ENCODE measurements at places on chromosomes 2 and 18. TPM values are rescaled to one million over a fixed set of nuclear protein-coding genes. Genes with fewer than 3 reads are reported as not detected.

- no peak for DNase-seq
Measured at GRCh38 chr2:28949617-28950305, 31.3 kb upstream of the TOGARAM2 start.

- no peak for DNase-seq
Measured at GRCh38 chr2:35522450-35522849, 833.1 kb upstream of the CRIM1 start.

DNA sequence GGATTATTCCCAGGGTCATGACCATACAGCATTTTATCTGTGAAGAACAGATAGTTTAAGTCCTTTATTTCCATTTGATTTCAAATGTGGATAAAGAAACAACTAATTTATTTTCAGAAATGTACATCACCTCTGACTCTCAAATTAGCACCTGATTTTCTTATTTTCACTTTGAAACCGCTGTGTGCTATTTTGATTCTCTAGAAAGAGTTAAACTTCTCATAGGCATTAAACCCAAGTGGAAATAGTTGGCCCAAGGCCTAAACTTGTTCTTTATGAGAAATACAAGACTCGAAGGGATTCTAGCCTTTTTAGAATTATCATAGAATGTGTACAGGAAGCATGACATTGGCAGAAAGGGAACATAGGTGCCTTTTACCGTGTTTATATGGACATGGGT lies 41.5 kb upstream of the LTBP1 start:
- DNase-seq: no peak

DNA sequence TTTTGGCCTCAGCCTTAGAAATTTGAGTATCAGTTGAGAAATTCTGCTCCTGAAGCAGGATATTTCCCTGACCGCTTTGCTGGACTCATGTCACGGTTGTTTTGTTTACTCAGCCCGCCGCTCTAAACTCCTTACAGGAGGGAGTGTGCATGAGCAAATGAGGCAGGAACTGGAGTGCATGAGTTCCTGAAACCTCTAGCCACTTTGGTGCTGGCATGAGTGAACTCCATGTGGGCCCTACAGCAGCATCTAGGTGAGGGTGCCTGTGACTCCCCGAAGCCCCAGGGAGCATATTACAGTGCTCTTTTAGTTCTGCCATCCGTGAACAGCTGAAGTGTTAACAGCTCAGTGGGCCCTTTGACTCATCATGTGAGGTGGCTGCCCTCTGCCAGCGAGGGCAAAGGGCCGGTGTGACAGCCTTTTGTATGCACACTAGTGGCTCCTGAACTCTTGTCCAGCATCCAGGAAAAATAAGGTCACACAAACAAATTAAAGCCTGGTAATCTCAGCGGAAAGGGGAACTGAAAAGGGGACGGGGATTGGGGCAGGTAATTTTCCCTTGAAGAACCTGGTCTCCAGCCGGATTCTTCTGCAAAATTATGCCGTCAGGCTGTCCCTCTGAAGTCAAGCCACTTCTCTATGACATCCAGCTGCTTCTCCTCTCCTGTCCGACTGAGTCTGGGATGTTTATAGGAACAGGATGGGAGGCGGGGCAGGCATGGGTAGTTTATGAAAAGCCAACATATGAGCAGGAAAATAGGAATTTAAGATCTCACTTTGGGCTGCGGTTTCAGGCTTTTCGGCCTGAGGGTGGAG lies 1668.7 kb downstream of the SUCLG1 start:
- peak; percentile 81 for DNase-seq

DNA sequence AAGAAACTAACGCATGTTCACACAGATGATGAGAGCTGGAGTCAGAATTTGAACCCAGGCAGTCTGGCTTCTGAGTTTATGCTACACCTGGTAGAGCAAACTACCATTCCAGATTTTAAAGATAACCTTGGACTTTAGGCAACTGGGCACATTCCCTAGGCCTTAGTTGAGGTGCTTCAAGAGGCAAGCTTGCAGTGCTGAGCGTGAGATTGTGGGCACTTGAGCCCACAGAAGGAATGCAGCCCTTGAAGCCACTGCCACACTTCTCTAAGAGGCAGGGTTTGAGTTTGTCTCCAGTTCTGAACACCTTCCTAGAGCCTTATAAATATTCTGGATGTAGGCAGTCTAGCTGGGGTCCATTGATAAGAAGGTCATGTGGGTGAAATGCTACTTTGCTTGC lies 216.1 kb upstream of the SLC14A2 start:
- DNase-seq: no peak

- DNase-seq: no peak
Measured at GRCh38 chr18:68840554-68841263, 42.8 kb downstream of the CCDC102B start.

DNA sequence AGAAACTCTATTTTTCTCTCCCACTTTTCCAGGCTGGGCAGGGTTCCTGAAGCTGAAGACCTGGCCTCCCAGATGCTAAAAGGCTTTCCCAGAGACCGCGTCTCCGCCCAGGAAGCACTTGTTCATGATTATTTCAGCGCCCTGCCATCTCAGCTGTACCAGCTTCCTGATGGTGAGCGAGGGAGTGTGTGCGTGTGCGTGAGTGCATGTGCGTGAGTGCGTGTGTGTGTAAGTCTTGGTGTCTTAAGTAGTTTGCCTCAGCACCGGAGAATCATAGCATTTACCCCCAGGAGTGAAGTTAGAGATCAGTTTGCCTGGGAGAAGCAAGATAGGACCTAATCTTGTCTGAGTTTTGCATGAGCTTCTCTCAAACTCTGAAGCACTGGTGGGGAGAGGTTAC lies 73.7 kb downstream of the CDK15 start:
- no peak for DNase-seq

DNA sequence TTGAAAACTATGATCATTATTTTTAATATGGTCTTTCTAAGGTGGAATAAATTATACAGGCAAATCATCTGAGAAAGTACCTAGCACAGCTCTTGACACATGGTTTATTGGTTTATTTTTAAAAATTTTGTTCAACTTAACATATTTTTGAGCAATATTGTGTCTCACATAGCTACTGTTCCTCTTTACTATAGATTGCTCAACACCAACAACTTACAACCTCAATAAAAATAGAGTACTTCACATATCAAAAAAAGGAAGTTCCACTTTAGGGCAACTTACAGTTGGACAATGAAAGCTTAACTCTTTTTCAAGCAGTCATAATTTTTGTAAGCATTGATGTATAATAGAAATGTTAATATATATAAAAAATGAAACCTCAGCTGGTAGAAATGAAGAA lies 440.9 kb upstream of the UBE2E3 start:
- no peak for DNase-seq

DNA sequence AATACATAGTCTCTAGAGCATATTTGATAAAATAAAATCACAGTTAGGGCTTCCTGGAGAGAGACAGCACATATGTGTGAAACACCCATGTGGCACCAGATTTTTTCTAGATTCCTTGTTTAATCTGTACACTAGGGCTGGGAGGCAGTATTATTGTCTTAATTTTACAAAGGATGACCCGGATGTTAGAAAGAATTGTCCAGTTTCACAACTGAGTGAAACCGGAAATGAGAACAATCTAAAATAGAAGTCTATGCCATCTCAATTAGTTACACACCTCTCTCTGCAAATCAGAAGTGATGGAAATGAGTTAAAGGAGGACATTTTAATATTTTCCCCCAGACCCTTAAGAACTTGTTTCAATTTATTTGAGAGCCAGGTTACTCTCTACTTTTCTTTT lies 463.7 kb upstream of the DSEL start:
- no peak for DNase-seq

GRCh38 chr2:58448065-58448507 lies 207.0 kb upstream of the FANCL start:
- peak; percentile 51 for DNase-seq

DNA sequence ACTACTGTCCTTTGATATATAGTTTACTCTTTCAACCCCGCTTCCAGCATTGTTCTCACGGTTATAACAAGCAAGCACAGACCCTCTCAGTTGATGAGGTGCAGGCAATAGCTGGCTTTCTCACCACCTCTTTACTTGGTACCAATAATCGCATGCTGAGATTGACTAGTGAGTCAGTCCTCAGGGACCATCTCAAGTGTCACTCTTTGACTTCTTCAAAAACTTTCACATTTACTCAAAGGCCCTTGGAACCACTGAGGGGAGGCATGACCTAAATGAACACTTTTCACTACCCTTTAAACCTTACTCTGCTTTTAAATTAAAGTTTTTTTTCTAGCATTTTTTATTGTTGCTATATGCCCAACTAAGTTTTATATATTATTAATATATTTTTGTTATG lies 101.8 kb downstream of the DAW1 start:
- no peak for DNase-seq

DNA sequence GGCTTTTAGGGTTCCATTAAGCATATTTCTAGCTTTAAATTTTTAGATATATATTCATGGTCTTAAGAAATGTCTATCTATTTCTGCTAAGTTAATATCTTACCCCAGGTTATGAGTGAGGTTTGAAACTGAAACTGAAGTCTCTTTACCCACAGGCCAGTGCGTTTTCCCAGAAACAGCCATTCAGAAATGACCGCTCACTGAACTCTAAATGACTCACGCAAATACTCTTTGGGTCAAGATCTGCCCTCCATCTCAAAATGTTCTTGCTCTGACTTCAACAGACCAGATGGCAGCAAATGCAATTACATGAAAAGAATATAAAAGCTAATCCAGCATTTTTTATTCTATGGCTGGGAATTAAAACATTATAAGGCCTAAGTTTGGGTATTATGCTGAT lies 315.2 kb downstream of the TDRD15 start:
- DNase-seq: peak; percentile 18

- no peak for DNase-seq
Measured at GRCh38 chr18:63677500-63678225, 16.0 kb upstream of the SERPINB3 start.

DNA sequence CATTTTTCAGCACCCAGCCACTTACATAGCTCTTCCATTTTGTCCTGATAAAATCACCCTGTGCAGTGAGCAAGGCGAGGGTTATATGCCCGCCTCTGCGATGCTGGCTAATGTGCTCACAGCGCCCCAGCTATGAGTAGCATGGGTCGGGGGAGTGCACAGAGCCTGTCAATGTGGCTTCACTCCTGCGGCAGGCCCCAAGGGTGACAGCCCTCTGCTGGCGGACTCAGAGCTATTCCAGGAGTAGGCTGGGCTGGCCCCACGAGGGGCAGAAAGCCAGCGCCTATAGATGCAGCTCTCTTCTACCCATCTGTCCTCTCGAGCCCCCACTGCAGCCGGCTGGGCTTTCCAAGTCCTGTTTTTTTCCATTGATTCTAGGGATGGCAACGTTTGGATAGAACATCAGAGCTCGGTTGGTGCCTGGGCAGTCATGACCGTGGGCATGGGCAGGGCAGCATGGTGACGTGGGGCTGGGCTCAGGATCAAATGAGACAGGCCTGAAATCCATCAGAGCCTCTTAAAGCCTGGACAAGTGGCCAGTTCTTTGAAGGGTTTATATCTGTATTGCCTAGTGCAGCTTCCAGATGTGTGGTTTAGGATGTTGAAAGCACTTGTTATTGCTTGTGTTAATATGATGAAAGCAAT lies 134.7 kb downstream of the MCFD2 start:
- peak; percentile 65 for DNase-seq

DNA sequence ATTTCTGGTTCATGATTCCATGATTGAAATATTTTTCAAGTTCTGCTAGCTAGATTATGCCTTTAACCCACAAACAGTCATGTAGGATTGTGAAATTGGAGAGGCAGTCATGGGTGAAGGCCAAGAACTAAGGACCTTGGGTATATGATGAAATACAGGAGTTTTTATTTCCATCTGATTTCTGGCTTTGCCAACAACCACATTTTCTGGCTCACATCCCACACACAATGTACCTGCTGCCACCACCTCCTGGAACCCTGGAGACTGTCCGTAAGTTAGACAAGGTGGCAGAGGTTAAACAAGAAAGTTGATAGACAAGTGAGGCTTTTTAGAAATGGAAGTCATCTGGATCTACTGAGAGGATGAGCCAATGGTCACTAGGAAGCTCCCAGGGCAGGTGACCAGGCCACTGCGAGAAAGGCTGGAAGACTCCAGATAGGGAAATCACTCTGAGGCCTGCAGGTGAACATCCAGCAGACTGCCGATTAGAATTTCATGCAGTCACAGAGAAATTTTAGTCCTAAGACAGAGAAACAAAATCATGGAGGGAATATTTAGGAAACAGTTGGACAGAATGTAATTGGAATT lies 402.0 kb downstream of the ALK start:
- peak; percentile 9 for DNase-seq

GRCh38 chr2:183283209-183283608 lies 159.0 kb downstream of the NUP35 start:
- no peak for DNase-seq

DNA sequence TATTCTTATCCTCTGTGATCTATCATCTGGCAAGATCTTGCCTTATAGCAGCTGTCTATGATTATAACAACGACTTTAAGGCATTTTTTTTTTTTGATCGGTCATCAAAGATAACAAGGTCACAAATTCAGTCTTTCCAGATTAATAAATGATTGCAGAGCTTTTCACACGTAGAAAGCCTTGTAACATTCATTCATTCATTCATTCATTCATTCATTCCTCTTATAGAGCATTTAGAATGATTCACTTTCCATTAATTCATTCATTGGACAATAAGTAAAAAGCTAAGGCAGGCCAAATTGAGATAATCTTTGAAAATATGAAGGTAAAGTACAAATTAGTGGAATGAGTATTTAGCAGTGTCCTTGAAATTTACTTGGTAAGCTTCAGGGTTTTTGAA lies 223.7 kb downstream of the NUP35 start:
- DNase-seq: no peak

GRCh38 chr2:56026828-56027227 lies 103.2 kb upstream of the EFEMP1 start:
- DNase-seq: no peak

DNA sequence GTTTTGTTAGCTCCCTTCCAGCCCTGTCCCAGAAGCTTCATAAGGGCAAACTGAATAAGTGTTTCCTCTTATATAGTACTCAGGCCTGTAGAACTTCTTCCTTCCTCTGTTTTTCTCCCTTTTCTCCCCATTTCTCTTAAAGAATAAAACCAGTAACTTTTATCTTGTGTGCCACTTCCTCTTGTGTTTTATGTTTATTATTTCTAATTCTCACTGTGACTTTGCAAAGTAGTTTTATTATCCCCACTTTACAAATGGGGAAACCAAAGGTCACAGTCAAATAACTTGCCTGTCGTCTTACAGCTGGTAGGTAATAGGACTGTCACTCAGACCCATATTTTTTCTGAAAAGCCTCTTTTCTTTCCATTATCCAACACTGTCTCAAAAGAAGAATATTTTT lies 42.4 kb downstream of the RBBP8 start:
- DNase-seq: no peak

- DNase-seq: peak; percentile 31
Measured at GRCh38 chr2:236939721-236940231, 145.9 kb upstream of the COPS8 start.

GRCh38 chr2:163692611-163693482 lies 43.0 kb downstream of the FIGN start:
- DNase-seq: no peak

- no peak for DNase-seq
Measured at GRCh38 chr2:170323743-170324142, 145.8 kb downstream of the MYO3B start.

- DNase-seq: no peak
Measured at GRCh38 chr2:196162586-196163175, 8.7 kb downstream of the STK17B start.

Gene CPS1
- 4.6 TPM for total RNA-seq

Gene BUB1
- total RNA-seq: 7.1 TPM

Gene FEV
- not detected for total RNA-seq

Gene UGT1A4
- total RNA-seq: not detected

Gene FAM237A
- total RNA-seq: not detected

Gene HOXD1
- total RNA-seq: 1.9 TPM

Gene CRYBA2
- not detected for total RNA-seq

Gene SPC25
- 5.0 TPM for total RNA-seq

Gene DSG2
- total RNA-seq: 39.4 TPM

Gene IL37
- total RNA-seq: 1.1 TPM

Gene DPP10
- total RNA-seq: 0.68 TPM

Data from left lung (tissue), 14 donors.